Fibroblast of villous mesenchyme (primary cell): ENCODE measurements at places on chromosomes 1 and 21. TPM values are rescaled to one million over a fixed set of nuclear protein-coding genes. Genes with fewer than 3 reads are reported as not detected.

The LRRC3 gene
- under 0.01 and 0.64 TPM in 2 replicates for total RNA-seq

The RGS18 gene
- not detected in 2 replicates for total RNA-seq

The RPL22 gene
- 80.5 and 97.6 TPM in 2 replicates for total RNA-seq

The OR2T33 gene
- not detected in 2 replicates for total RNA-seq

The CHIA gene
- total RNA-seq, result not detected in 2 replicates

The VSIG8 gene
- total RNA-seq, result under 0.01 TPM in 1 of 2 replicates, not detected in the other

The TAS1R1 gene
- under 0.01 TPM in 1 of 2 replicates, not detected in the other for total RNA-seq
